ENCODE measurements at places on chromosomes 7 and 10.

- DNase-seq: no peak
Observed at GRCh38 chr10:49662169-49662830, 17.2 kb upstream of the C10orf53 start.

DNA sequence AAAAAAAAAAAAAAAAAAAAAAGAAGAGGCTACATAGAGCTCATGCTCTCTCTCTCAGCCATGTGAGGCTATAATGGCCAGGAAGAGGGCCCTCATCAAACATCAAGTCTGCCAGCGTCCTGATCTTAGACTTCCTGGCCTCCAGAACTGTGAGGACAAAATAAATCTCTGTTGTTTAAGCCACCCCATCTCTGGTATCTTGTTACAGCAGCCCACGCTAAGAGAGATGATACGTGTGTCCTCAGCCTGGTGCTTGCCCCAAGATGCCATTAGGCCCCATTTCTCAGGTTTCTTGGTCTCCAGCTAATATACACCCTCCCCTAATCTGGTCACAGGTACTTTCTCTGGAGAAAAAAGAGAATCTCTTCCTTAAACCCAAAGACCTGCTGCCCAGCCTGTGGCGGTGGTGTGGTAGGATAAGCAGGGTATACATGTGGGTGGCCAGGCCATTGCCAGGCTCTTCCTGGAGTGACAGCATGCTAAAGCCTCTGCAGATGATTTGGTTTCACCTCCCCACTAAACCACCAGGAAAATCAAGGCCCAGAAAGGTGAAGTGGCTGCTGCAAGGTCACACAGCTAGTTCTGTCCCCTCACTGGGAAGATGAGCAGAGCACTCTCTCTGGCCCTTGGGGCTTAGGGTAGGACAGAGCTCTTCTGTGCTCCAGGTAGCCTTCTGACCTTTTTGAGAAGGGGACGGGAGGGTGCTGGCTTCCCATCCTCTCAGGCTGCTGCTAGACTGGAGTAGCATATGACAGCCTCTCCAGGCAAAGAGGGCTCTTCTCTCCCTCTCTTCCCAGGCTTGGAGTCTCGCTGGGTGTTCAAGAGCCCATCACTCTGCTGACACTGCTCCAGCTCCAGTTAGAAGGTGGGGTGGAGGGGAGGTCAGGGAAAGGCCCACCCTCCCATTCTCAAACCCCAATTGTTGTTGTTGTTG, 5.2 kb downstream of the SPOCK2 start:
- DNase-seq: no peak

DNA sequence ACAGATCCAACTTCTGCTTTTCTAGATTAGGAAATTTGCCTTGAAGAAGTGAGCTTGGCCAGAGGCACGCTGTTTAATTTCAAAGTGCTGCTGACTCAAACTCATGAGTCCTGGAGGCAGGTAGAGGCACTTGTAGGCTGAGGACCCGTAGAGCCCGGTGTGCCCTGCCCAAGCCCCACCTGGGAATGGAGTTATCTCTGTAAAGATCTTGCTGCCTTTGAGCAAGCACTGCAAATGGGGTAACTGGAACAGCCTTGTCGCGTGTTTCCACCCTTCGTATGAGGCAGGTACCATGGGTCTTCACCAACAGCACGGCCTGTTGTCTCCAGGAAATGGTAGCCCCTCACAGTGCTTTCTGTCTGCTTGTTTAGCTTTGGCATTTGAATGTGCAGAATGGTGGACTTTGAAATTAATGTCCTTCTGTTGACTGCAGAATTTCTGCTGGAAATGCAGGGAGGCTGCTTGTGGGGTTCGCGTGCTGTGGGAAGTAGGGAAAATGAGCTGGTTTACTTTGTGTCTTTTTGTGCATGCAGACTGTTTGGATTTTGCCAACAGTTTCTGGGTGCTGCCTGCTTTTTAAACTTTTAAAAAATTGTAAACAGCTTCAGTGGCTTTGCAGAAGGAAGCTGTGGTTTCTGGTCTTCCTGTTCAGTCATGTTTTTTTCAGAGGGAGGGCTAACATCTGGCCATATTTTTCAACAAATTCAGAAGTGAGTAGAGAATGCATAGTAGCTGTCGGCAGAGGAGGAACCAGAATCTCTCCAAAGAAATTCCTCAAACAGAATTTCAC, 27.2 kb downstream of the CCM2 start:
- no peak for DNase-seq

GRCh38 chr7:18521945-18522566, 26.5 kb downstream of the HDAC9 start:
- DNase-seq: no peak

GRCh38 chr10:27838361-27838760, 92.7 kb upstream of the MKX start:
- no peak for DNase-seq

GRCh38 chr7:27663989-27664331, 1.3 kb upstream of the HIBADH start:
- no peak for DNase-seq

DNA sequence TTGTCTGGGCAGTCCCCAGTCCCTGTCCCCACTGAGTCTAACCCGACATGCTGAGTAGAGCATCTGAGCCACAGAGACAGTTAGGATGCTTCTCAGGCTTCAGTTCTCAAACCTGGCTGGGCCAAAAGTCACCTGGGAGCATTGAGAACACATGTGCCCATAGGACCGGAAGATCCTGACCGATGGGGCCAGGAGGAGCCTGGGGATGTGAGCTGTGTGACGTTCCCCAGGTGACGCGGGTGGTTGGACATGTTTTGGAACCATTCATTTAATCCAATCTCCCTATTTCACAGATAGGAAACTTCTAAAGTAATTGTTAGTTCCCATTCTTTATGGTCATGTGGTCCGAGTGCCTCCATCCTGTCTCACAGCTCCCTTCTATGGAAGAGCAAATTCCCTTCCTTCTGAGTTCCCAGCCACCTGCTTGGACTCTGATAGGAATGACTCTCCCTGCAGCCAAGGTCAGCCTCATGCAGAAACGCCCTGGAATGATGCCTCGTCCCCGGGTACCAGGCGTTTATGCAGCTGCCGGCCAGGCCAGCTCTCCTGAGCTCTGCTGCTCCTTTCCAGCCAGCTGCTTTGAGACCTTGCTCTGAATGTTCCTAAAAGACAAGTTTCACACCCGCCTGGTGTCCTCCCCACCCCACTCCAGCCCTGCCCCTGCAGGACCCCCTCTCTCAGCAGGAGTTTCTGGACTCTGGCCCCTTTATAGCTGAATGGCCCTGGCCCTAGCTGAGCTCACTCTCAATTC, 166.5 kb upstream of the RHEB start:
- no peak for DNase-seq

- DNase-seq: peak; percentile 47
Observed at GRCh38 chr10:79070606-79071395, 2.0 kb downstream of the ZMIZ1 start.

DNA sequence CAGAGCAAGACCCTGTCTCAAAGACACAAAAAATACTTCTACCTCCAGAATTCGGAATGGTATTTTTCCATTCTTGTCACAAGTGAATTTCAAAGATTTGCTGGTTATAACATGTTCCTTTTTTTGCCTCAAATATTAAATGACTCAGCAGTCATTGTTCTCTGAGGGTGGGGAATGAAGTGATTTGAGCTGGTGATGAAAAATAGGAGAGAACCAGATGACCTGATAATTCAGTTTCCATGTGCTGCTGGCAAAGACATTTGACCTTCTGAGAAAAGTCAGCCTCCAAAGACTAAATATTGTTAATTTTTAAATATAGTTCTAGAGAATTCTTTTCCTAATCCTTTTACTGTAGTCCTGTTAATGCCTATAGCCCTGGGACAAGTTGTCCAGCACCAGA, 78.9 kb downstream of the CACNB2 start:
- no peak for DNase-seq

- DNase-seq: no peak
Observed at GRCh38 chr10:14688606-14689005, 86.1 kb downstream of the FAM107B start.

DNA sequence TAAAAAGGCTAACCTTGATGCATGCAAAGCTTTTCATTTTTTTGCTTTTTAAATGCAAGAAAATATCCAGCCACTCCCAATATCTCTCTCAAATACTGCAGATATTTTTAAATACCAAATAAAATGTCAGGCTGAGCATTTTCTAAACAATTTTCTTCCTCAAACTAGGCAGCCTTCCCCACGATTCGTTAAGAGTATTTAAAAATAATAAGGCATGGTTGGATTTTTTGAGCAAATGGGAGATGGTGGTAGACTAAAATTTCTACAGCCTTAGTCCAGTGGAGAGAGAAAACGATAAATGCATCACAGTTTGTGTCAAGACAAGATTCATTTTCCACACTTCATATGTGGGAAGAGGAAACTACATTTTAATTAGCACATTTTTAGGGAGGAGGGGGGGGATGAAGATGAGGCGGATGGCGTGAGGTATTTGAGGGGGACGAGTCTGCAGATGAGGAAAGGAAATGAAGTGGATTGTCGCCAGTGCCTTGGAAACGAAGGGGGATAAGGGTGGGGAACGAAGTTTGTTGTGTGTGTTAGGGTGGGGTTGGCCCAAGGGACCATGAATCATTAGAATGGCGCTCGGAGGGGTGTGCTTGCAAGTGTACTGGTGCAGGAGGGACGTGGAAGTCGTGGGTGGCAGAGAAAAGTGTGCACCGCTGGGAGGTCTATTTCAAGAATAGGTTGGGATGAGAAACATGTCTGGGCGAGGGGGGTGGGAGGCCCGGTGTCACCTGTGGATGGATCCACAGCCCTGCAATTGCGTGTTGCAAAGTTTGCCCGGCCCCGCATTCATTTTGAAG, 1.2 kb upstream of the ADD3 start:
- no peak for DNase-seq

DNA sequence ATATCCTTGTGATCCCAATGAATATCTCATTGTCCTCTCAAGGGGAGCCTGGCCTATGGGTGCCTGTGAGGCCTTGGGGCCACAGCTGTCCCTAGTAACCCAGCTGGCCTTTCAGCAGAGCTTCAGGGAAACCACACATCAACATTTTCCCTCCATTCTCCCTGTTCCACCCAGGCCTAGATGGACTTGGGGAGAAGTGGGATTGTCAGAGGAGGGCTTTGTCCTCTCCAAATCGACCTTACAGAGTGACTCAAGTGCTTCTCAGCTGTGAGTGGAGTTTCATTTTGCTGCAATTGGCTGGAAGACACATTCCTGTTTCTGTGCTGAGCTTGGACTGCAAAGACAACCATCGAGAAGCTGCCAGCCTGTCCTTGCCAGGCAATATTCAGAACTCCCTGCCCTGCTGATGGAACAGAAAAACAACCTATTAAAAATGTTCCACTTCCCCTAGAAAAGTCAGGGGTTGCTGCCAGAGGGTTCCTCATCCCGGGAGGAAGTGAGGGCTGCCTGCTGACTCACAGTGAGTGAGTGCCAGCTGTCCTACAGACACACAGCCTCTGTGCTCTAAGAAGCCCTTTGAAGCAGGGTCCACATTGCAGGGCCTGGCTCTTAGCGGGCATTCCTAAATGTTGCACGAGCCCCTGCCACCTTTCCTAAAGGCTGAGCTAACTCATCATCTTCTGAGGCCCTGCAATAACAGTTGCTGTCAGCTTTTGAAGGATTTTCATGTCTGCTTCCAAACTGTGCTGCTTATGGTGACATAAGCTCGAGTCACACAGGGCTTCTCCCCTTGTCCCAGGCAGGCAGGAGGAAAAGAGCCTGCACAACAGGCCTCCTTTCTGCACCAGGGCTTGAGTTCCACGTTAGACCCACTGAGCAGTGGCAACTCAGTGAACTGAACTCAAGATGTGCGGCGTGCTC, 20.5 kb downstream of the STRA8 start:
- peak; percentile 98 for DNase-seq

DNA sequence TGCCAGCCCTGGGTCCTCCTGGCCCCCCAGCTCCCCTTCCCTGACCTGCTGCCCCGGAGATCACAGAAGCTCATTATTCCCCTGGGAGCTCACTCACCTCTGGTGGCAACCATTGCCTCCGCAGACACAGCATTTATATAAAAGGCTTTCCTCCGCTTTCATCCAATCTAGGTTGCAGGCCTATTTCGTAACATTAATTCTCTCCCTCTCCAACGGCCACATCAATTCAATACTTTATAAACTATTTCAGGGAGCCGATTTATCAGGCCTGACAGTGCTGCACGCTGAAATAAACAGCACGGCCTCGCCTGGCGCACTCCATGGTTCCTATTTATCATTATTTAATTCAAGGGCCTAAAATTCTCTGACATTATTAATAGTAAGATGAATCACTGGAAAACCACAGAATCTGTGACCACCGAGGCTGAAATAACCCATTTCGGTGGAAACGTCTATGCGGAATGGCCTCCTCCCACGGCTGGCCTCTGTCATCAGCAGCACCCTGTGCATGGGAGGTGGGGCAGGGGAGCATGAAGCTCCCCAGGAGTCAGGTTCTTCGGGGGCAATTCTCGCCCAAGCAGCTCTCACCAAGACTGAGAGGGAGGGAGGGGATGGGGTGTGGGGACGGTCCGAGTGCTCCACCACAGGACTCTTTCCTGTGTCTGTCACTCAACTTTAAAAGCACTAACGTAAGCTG, 249.3 kb upstream of the PFKP start:
- DNase-seq: no peak

DNA sequence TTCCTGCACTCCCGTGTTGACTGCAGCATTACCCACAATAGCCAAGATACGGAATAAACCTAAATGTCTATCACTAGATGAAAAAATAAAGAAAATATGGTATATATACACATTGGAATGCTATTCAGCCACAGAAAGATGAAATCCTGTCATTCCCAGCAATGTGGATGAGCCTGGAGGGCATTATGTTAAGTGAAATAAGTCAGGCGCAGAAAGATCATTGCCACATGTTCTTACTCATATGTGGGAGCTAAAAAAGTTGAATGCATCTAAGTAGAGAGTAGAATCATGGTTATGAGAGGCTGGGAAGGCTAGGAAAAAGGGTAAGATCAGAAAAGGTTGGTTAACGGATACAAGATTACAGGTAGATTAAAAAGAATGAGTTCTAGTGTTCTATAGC, 219.1 kb upstream of the MKI67 start:
- no peak for DNase-seq

DNA sequence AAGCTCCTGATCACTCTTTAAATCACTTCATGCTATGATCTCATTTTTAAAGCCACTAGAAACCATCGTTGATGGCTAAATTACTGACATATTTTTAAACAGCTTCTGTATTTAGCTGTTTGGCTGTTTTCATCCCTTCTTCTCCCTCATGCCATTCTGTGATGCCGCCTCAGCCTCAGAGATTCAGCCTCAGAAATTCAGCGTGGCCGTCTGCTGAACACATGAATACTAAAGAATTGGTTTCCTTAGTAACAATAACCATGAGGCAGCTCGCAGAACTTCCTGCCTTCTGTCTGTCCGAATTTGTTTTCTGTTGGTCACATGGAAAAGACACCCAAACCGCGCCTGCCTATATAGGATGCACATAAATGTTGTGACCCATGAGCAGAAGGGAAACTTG, 31.0 kb upstream of the FZD1 start:
- DNase-seq: no peak

All from COLO829 (cell line).